Chondrocyte (in vitro differentiated cells): ENCODE measurements at places on chromosomes 2 and 18. TPM values are rescaled to one million over a fixed set of nuclear protein-coding genes. Genes with fewer than 3 reads are reported as not detected.

DNA sequence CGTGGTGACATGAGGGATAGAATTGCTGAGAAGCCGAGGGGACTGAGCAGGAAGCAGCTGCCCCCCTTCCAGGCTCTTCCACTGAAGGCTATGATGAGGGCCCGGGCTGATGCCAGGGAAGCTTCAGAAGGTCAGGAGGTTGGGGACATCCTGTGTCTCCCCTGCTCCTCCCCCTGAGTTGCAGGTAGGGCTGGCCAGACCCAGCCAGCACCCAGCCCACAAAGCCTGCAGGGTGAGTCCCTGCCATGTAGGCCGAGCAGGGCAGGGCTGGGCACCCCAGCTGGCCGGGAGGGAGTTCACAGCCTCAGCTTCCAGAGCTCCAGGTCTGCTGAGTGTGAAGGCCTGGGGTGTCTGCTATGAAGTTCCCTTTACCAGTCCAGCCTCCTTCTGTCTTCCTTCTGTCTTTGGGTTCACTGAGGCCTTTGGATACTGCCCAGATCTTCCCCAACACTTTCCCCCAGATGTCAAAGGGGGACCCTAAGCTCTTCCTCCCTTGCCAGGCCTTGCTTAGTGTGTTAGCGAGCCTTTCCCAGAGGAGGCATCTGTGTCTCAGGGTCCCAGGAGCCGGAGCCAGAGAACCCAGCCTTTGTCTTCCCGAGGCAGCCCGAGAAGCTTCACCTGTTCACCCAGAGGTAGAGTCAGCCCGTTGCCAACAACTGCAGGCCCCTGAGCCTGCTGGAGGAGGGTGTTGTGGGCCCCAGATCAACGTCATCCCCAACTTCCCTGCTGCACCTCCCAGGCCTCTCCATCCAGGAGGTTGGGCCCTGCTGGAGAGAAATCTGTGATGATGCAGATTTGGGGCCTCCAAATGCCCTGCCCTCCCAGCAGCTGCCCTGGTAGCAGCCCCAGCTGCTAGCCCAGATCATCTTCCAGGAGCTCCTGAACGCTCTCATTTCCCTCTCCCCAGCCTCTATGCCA, 3.6 kb upstream of the NCL start:
- DNase-seq: no peak

GRCh38 chr2:8645176-8645831, 36.6 kb upstream of the ID2 start:
- DNase-seq: no peak

DNA sequence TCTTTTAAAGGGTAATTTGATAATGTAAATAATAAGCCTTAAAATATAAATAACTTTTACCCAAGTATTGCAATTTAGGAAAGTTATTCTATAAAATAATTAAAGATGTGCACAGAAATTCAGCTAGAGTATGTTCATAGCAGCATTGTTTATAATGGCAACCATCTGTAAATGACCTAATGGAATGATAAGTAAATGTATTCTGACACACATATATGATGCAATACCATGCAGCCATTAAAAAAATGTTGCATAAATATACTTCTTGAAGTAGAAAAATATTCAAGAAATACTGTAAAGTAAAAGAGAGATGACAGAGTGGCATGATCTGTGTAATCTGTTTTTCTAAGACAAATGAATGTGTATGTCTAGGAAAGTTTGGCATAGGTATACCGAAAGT, 545.7 kb downstream of the ZEB2 start:
- DNase-seq: no peak

DNA sequence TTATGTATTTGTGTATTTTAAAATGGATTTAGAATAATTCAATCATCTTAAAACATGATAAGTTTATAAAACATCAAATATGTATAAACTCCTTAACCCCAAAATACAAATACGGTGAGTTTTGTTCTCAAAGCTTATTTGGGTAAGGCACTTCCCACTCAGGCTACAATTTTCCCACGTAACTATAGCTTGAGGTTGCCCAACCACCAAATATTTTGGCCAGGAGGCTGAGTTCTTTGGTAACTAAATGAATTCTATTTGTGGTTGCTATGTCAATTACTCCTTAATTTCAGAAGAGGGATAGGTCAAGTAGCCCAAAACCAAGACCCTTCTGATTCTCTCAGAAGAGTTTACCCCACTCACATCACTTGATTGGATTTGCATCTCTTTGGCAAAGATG, 70.4 kb downstream of the MYL12B start:
- DNase-seq: no peak

GRCh38 chr2:90077948-90078347, 1386.5 kb downstream of the RPIA start:
- no peak for DNase-seq

DNA sequence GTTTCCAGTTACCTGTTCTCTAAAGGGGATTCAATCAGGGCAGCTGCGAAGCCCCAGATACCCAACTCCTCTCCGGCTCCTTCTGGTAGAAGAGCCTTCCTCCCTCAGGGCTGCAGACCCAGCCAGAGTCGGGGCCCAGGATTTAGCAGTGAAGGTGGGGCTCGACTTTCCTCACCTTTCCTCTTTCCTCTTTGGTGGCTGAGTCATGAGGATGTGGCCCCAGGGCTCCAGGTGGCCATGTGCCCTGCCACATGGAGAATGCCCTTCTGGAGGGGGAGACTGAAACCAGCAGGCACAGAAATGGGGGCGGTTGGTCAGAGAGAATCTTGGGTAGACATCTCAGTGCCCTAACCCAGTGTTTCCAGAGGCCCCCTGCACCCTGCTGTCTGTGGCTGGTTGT, 402.6 kb downstream of the NBAS start:
- DNase-seq: no peak

DNA sequence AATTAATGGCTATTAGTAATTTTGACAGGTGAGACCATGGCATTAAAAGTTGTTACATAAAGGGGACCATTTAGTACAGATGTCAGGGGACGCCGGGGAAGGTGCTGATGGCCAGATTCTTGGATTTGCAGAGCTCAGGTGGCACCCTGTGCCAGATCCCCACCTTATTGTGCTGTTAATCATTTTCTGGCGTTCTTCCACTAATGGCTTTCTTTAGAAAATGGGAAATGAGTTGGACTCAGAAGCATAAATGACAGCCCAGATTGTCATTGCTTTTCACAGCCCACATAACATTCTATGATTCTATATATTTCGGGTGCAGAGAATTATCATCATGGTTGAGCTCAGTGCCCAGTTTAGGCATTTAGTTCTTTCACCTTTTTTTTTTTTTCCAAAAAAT, 257.2 kb upstream of the TCF4 start:
- DNase-seq: no peak

GRCh38 chr2:189285962-189286645, 106.5 kb upstream of the COL5A2 start:
- DNase-seq: no peak

- no peak for DNase-seq
Measured at GRCh38 chr2:120804459-120804858, 68.8 kb downstream of the GLI2 start.

DNA sequence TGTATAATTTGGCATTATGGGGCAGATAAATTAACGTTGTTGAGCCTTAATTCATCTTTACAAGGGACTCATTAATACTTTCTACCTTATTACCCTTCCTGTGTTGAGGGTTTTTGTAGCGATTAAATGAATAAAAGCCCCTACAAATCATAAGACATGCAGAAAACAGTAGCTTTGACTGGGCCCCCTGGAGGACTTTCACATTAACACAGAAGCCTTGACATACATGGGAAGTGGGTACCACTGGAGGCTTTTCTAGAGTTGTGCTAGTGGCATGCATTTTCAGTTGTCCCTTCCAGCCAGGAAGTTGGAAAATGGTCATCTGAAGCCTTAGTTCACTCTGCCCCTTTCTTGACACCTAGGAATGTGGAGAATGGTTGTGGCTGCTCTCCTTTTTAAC, 30.2 kb downstream of the MTA3 start:
- DNase-seq: no peak

GRCh38 chr2:47221946-47222345, 66.8 kb upstream of the STPG4 start:
- no peak for DNase-seq

DNA sequence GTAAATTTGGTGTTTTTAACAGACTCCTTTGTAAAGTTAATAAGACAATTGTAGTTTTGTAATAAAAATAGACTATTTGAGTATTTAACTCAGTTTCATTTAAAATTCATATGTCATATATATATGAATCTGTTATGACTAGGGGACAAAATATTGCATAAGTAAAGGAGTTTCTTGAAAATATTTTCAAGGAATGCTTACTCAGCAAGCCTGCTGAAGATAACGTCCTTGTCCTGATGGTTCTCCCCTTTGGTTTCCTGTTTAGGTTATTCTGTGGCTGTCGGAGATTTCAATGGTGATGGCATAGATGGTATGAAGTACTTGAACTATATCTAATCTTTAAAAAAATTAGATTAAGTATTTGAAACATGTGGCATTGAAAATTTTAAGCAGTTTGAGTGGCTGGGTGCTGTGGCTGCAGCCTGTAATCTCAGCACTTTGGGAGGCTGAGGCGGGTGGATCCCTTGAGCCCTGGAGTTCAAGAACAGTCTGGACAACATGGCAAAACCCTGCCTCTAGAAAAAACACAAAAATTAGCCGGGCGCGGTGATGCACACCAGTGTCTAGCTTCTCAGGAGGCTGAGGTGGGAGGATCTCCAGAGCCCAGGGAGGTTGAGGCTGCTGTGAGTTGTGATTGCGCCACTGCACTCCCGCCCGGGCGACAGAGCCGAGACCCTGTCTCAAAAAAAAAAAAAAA, 47.1 kb downstream of the ITGAV start:
- no peak for DNase-seq

DNA sequence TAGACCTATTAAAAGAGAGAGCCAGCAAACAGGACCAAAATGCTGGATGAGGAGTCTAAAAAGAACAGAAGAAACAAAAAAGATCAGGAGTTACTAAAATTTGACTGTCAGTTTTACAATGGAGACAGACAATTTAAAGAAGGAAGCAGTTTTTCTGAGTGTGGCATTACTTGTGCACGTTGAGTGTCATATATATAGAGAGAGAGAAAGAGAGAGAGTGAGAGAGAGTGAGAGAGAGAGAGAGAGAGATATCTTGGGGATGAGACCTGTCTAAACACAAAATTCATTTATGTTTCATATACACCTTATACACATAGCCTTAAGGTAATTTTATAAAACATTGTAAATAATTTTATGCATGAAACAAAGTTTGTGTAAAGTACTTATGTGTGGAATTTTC, 2.1 kb upstream of the GALNT3 start:
- DNase-seq: no peak

DNA sequence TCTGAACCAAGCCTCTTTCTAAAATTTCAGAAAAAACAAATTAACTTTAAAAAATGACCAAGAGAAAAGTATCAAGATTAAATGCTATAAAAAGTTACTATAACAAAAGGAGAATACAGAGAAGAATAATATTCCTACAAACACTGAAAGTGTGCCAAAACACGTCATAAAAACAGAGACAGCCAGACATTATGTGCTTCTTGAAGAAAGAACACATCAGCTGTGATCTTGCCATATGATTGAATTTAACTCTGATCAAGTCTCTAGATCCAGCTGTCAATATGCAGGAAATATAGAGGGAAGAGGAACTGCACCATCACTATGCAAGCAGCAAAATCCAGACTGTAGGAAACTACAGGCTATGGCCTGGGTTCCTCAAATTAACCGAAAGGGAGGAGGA, 33.7 kb upstream of the COL5A2 start:
- no peak for DNase-seq

DNA sequence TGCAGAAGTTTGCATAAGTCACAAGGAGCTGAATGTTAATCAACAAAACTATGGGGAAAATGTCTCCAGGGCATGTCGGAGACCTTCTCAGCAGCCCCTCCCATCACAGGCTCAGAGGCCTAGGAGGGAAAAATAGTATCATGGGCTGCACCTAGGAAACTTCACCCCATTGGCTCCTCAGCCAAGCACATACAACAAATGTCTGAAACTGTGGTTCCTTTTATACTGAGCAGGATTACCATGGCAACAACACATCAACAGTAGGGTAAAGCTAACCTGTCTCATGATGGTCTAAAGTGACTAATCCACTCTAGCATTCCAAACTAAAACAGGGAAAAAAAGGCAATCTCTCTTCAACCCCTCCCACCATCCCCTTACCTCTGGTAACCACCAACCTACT, 3.2 kb upstream of the NEMP2 start:
- DNase-seq: no peak

- no peak for DNase-seq
Measured at GRCh38 chr18:24964216-24964615, 387.8 kb downstream of the ZNF521 start.

GRCh38 chr2:239674101-239674980, 273.5 kb upstream of the HDAC4 start:
- no peak for DNase-seq

- DNase-seq: no peak
Measured at GRCh38 chr18:42564761-42565160, 550.7 kb downstream of the RIT2 start.

DNA sequence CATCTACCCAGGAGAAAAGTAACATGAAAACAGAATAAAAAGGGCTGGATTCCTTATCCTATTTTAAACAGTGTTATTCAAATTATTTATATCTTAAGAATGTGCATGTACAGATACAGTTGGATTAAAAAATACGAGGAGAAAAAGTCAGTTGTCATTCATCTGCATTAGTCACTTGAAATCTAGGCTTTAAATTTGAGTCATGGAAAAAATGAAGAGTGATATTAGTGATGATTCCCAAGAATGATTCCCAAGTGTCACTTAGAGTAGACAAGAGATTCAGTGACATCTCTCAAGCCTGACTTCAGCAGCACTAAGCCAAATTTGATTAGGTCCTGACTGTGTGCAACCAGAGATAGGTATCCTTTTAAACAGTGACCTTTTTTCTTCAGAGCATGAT, 394.2 kb downstream of the IRS1 start:
- no peak for DNase-seq

- DNase-seq: peak; percentile 14
Measured at GRCh38 chr2:119184512-119184911, 26.0 kb upstream of the C1QL2 start.

GRCh38 chr2:222169346-222169745, 129.5 kb downstream of the PAX3 start:
- no peak for DNase-seq

- DNase-seq: no peak
Measured at GRCh38 chr2:177429688-177430325, 37.2 kb downstream of the AGPS start.

GRCh38 chr18:58892488-58892887, 27.8 kb downstream of the ZNF532 start:
- DNase-seq: no peak

REEP1 gene
- total RNA-seq: 2.4 to 3.1 TPM (median 2.6 TPM) in 3 replicates

KCNIP3 gene
- total RNA-seq: 3.1 to 6.0 TPM (median 5.9 TPM) in 3 replicates

LBX2 gene
- 0.90 to 2.3 TPM (median 1.3 TPM) in 3 replicates for total RNA-seq

UGT1A5 gene
- not detected in 3 replicates for total RNA-seq

TSGA10 gene
- total RNA-seq: 2.3 to 4.0 TPM (median 3.3 TPM) in 3 replicates

FEV gene
- total RNA-seq: not detected in 3 replicates

TRIM54 gene
- total RNA-seq: not detected in 3 replicates

TCF4 gene
- total RNA-seq: 36.8 to 91.8 TPM (median 46.6 TPM) in 3 replicates

TYW5 gene
- total RNA-seq: 5.1 to 6.8 TPM (median 6.0 TPM) in 3 replicates
